ENCODE measurements at places on chromosomes 1 and 21. TPM values are rescaled to one million over a fixed set of nuclear protein-coding genes. Genes with fewer than 3 reads are reported as not detected.

LINGO4 gene
- polyA plus RNA-seq, result not detected

PRR9 gene
- polyA plus RNA-seq, result not detected

ACADM gene
- polyA plus RNA-seq, result 43.6 TPM

ESPN gene
- polyA plus RNA-seq, result not detected

RNF186 gene
- not detected for polyA plus RNA-seq

SPSB1 gene
- 2.4 TPM for polyA plus RNA-seq

GOLPH3L gene
- 27.1 TPM for polyA plus RNA-seq

HYI gene
- polyA plus RNA-seq, result 8.3 TPM

BRINP2 gene
- polyA plus RNA-seq, result not detected

KCND3 gene
- not detected for polyA plus RNA-seq

VAMP3 gene
- polyA plus RNA-seq, result 42.1 TPM

SLAMF7 gene
- 316 TPM for polyA plus RNA-seq

TEX38 gene
- polyA plus RNA-seq, result not detected

BECN2 gene
- not detected for polyA plus RNA-seq

CASP9 gene
- polyA plus RNA-seq, result 19.4 TPM

CAMSAP2 gene
- polyA plus RNA-seq, result 0.21 TPM

HLX gene
- polyA plus RNA-seq, result 0.09 TPM

EXTL1 gene
- not detected for polyA plus RNA-seq

FCN3 gene
- not detected for polyA plus RNA-seq

ZNF648 gene
- not detected for polyA plus RNA-seq

PDE4B gene
- 18.9 TPM for polyA plus RNA-seq

ACTN2 gene
- not detected for polyA plus RNA-seq

TNFAIP8L2 gene
- polyA plus RNA-seq, result 32.0 TPM

RIPK4 gene
- not detected for polyA plus RNA-seq

PSMA5 gene
- 146 TPM for polyA plus RNA-seq

GART gene
- polyA plus RNA-seq, result 43.8 TPM

Data from immature natural killer cell (primary cell).